Lung (tissue), 17 donors: ENCODE measurements at places on chromosomes 13 and 19. TPM values are rescaled to one million over a fixed set of nuclear protein-coding genes. Genes with fewer than 3 reads are reported as not detected.
A peak's percentile ranks its signal among the peaks of the same experiment; 100 is the strongest.

GRCh38 chr19:15249972-15250639, 17.9 kb upstream of the EPHX3 start:
- no peaks in the 10 kb centered on the region for H3K27me3 ChIP-seq
- peak; percentile 74 for DNase-seq
- peak overlapping the region; percentile 85 for H3K27ac ChIP-seq
- H3K36me3 ChIP-seq, result peaks cover 46% of the 10 kb centered on the region
- no peak overlapping the region for H3K4me3 ChIP-seq
- peaks cover 51% of the 10 kb centered on the region for H3K4me1 ChIP-seq

DNA sequence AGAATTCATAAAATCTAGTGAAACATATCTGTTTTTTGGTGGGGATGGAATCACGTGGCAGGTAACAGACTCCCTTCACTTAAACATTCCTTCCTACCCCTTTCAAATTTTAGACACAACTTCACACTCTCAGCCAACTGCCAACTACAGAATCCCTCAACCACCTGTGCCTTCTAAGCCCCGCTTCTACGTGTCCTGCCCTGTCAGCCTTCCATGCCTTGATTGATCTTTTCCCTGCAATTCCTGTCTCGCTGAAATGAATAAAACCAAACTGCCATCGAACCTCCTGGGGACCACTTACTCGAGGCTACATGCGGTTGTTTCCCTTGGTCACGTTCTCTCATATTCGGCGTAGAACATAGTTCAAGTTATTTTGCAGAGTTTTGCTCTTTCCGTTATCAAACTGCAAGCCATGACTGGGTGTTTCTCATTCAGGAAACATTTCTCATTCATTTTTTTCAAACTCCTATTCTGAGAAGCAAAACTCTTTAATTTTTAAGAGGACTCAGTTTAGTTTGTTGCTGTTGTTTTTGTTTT, 1.1 kb downstream of the ZNF625 start:
- no peaks in the 10 kb centered on the region for H3K36me3 ChIP-seq
- no peaks in the 10 kb centered on the region for H3K27me3 ChIP-seq
- no peak overlapping the region for H3K4me3 ChIP-seq
- peak overlapping the region; percentile 39 for H3K27ac ChIP-seq

DNA sequence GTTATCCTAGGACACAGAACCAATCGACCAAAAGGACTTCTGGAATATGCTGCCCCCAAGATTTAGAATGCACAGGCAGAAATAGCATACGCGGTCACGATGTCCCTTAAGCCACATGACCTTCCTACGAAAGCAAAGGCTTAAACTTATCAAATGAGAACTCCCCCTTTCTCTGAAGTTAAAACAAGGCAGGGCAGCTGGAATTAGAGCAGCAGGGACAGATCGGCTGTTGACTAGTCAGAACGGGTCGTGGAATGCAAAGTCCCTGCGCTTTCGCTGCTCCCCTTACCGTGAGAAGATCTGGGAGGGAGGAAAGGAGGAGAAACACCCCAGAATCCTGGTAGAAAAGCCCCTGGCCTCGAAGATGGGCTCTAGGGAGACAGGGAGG, 799 bp upstream of the USPL1 start:
- peak overlapping the region; percentile 99 for H3K27ac ChIP-seq
- no peaks in the 10 kb centered on the region for H3K27me3 ChIP-seq
- peak; percentile 89 for DNase-seq
- H3K36me3 ChIP-seq, result no peaks in the 10 kb centered on the region
- peak overlapping the region; percentile 84 for H3K4me3 ChIP-seq
- H3K4me1 ChIP-seq, result no peaks in the 10 kb centered on the region

DNA sequence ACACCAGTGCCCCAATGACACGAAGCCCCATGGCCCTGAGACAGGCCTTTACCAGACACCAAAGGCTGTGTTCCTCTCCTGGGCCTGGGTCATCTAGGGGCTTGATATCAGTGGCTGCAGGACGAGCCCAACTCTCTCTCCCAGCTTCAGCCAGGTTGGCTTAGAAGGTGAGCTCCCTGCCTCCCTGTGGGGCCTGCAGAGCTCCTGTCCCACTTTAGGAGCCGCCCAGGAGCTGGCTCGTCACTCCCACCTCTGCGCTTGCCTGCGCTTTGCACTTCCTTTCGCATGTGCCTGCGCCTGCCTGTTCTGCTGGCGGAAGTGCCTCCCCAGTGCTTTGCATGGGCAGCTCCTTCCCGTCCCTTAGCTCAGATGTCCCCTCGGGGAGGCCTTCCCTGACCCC, 4.9 kb downstream of the CALM3 start:
- H3K27me3 ChIP-seq, result no peaks in the 10 kb centered on the region
- peaks cover 5% of the 10 kb centered on the region for H3K36me3 ChIP-seq
- H3K4me1 ChIP-seq, result peaks cover 7% of the 10 kb centered on the region
- no peak overlapping the region for H3K4me3 ChIP-seq
- no peak for DNase-seq
- no peak overlapping the region for H3K27ac ChIP-seq

- H3K4me3 ChIP-seq, result no peak overlapping the region
- H3K27me3 ChIP-seq, result no peaks in the 10 kb centered on the region
- no peak overlapping the region for H3K27ac ChIP-seq
- no peaks in the 10 kb centered on the region for H3K36me3 ChIP-seq
Measured at GRCh38 chr19:36092566-36092965, 18.4 kb upstream of the OVOL3 start.

DNA sequence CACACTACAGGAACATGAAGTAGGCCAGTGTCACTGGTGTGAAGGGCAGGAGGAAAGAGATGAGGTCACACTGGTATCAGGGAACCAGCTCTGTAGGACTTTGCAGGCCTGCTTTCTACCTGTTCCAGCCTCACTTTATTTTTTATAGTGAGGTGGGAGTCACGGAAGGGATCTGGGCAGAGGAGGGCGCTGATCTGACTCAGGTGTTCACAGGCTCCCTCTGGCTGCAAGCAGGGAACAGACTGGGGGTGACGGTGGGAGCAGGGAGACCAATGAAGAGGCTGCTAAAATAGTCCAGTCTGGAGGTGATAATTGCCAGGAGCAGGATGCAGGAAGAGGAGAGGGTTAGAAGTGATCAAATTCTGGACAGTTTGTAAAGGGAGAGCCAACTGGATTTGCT, 2.8 kb downstream of the THAP8 start:
- H3K27ac ChIP-seq, result no peak overlapping the region
- H3K4me3 ChIP-seq, result no peak overlapping the region
- no peak for DNase-seq
- no peaks in the 10 kb centered on the region for H3K27me3 ChIP-seq
- H3K4me1 ChIP-seq, result peaks cover 7% of the 10 kb centered on the region

- no peaks in the 10 kb centered on the region for H3K36me3 ChIP-seq
- no peak for DNase-seq
- H3K27me3 ChIP-seq, result no peaks in the 10 kb centered on the region
Measured at GRCh38 chr19:51811344-51811743, 16.4 kb downstream of the FPR3 start.

DNA sequence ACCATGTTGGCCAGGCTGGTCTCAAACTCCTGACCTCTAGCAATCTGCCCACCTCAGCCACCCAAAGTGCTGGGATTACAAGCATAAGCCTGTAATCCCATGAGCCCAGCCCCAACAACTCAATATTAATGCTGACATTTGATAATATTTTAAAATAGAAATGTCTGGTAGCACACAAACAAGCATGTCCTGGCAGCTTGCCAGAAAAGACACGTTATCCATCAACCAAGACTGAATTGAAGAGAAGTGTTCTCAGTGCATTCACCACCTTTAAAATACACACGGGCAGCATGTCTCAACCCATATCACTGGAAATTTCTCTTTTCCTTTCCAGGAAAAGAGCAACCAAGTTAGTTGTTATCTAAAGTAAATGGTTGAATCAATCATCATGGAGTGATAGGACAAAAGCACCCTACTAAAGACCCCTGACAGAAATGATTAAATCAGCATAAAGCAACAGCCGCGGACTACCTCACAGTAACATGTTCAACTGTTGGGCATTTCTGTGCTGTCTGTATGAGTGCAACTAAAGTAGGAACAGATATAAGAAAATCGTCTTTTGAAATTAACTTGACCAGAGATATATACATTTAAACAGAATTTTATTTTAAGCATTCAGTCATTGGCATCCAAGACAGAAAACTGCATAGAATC, 25.0 kb downstream of the LHFPL6 start:
- no peaks in the 10 kb centered on the region for H3K36me3 ChIP-seq
- peak; percentile 57 for DNase-seq
- no peak overlapping the region for H3K4me3 ChIP-seq

DNA sequence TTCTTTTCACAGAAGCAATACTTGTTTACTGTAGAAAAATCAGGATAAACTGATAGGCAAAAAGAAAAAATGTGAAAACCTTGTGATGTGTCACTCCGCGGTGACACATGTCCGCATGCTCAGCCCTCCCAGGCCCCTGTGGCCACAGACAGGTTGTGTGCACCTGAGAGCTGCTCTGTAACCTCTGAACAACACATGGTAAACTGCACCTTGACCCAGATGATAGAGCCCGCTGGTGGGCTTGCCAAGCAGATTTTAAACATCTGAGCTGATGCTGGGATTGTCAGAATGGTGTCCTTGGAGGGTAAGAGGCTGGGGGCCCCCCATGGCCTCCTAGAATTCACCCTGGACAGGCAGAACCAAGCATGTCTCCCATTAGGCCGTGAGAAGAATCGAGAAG, 33.8 kb downstream of the DHRS12 start:
- H3K4me3 ChIP-seq, result no peak overlapping the region
- no peak overlapping the region for H3K27ac ChIP-seq
- peaks cover 17% of the 10 kb centered on the region for H3K36me3 ChIP-seq
- no peaks in the 10 kb centered on the region for H3K27me3 ChIP-seq
- peaks cover 9% of the 10 kb centered on the region for H3K4me1 ChIP-seq
- no peak for DNase-seq

- peaks cover 17% of the 10 kb centered on the region for H3K4me1 ChIP-seq
- peak; percentile 57 for DNase-seq
- no peak overlapping the region for H3K27ac ChIP-seq
- no peak overlapping the region for H3K4me3 ChIP-seq
- no peaks in the 10 kb centered on the region for H3K36me3 ChIP-seq
Measured at GRCh38 chr19:30085394-30085793, 143.4 kb downstream of the URI1 start.

DNA sequence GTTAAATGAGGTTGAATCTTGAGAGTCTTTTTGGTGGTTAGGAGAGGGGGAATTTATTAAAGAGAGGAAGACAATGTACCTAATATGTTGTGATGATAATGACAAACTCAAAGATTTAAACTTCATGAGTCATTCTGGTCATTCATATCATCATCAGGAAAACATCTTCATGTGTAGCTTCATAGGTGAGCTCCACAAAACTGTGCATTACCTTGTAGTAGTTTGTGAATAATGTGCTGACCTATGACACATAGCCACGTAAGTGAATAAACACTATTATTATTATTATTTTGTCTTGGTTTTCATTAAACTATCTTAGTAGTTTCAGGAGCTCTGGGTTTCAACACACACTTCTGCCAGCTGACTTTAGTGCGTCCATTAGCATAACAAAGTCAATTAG, 997 bp upstream of the GPC6 start:
- H3K4me3 ChIP-seq, result no peak overlapping the region
- DNase-seq, result no peak
- H3K36me3 ChIP-seq, result no peaks in the 10 kb centered on the region
- no peaks in the 10 kb centered on the region for H3K27me3 ChIP-seq
- no peak overlapping the region for H3K27ac ChIP-seq

- no peaks in the 10 kb centered on the region for H3K4me1 ChIP-seq
- peak; percentile 51 for DNase-seq
- no peaks in the 10 kb centered on the region for H3K27me3 ChIP-seq
Measured at GRCh38 chr19:10501971-10502523, 1.1 kb downstream of the KEAP1 start.

GRCh38 chr19:5717215-5717935, 2.6 kb downstream of the LONP1 start:
- no peak for DNase-seq
- no peaks in the 10 kb centered on the region for H3K27me3 ChIP-seq
- H3K27ac ChIP-seq, result no peak overlapping the region
- no peaks in the 10 kb centered on the region for H3K4me1 ChIP-seq
- H3K36me3 ChIP-seq, result peaks cover 4% of the 10 kb centered on the region

KLK4 gene
- total RNA-seq, result not detected

NLRP4 gene
- total RNA-seq, result not detected
